Immature natural killer cell (primary cell): ENCODE measurements at places on chromosomes 4 and X.

DNA sequence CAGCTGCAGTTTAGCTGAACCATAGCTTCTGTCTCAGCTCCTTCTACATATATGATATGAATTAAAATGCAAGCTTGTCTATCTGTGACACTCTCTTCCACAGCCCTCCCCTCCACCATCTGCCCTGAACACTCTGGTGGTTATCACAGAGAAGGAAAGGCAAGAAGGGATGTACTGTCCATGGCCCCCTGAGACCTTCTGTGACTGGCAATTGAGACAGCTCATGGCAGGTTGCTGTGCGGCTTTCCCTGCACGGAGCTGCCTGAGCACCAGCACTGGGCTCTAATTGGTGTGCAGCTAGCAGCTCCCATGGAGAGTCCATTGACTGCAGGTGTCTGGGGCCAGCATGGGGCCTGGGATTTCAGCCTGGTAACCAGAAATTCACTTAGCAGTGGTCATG, 109.8 kb upstream of the ANXA3 start:
- DNase-seq: no peak

- DNase-seq: no peak
These were observed 60.0 kb upstream of the HELT start for GRCh38 chr4:184958127-184958922.

DNA sequence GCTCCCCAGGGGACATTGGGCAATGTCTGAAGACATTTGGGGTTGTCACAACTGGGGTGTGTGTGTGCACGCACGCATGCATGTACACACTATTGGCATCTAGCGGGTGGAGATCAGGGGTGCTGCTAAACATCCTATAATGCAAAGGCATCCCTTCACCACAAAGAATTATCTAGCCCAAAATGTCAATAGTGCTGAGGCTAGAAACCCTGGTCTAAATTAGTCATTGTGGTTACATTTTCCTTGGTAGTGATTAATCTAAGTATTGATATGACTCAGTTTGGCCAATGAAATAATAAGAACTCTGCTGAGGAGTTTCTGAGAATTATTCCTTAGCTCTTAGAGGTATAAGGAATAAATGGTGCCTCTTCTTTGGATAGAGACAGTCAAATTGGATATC, 200.2 kb downstream of the CLCN4 start:
- DNase-seq: no peak

DNA sequence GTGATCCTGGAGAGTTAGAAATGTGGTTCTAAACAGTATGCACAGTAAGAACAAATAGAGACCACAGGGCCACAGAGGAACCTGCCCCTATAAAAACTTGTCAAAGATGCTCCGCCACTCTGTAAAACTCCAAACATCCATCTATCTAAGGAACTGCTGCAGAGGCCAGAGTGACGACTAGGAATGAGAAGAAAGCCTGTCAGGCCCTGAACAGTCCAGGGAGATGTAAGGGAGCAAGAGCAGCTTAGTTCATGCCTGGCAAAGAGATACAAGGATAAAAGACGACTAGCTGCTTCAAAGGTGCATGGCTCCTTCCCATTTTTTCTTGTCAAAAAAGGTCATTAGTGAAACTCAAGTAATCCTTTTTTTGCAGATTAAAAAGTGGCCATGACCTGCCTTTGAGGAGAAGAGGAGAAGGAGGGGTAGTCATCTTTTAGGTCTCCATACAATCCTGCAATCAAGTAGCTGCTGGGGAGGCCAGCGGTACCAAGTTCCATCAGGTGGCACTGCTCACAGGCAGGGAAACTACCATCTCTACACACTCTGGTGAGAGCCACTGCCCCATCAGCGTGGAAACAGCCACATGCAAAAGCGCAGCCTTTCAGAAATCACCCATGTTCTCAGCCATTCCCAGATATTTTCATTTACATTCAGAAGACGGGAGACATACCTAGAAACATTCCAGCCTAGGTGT, 162.1 kb downstream of the TSPAN5 start:
- no peak for DNase-seq

DNA sequence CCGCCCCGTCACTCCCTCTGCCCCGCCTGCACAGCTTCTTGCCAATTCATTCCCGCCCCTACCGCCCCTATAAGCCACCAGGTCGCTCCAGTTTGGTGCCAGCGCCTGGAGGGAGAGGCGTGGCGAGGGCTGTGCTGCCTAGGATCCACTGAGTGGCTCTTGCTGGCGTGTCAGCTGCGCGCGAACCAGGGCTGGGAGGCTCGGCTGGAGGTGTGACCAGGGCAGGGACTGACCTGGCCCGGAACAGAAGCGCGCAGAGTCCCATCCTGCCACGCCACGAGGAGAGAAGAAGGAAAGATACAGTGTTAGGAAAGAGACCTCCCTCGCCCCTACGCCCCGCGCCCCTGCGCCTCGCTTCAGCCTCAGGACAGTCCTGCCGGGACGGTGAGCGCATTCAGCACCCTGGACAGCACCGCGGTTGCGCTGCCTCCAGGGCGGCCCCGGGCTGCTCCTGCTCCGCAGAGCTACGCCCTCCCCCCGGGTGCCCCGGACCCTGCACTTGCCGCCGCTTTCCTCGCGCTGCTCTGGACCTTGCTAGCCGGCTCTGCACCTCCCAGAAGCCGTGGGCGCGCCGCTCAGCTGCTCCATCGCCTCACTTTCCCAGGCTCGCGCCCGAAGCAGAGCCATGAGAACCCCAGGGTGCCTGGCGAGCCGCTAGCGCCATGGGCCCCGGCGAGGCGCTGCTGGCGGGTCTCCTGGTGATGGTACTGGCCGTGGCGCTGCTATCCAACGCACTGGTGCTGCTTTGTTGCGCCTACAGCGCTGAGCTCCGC, at the start of gene GPR78:
Gene GPR78 (plus strand): TSS at position 72 of the 773 bp plus-strand sequence. CDS start 591 bp downstream, at position 663.
- DNase-seq: peak; percentile 20

DNA sequence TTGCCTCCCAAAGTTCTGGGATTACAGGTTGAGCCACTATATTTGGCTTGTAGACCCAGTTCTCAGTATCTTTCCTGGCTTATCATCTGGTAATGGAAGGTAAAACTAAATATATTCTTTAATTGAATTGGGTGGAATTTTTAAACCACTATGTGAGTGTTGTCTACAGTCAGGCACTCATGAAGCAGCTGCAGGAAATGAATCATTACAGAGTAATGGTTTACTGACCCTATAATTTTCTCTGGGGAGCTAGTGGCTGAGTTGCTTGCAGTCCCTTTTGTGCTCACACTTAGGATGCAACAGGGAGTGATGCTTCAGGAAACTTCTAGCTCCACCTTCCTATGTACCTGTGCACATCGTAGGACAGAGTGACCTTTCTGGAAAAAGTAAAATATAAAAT, 4.1 kb upstream of the UGT2B7 start:
- DNase-seq: no peak

DNA sequence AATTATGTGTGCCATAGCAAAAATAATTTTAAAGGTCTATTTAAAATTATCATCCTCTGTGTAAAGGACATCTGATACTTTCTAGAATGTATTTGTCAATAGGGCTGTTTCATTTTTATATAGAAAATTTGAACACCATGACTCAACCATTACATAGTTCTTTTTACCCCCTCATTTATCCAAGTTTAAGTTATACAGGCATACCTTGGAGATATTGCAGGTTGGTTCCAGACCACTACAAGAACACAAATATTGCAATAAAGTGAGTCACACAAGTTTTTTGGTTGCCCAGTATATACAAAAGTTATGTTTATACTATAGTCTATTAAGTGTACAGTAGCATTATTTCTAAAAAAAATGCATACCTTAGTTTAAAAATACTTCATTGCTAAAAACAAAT, 130.4 kb downstream of the MSL3 start:
- no peak for DNase-seq

DNA sequence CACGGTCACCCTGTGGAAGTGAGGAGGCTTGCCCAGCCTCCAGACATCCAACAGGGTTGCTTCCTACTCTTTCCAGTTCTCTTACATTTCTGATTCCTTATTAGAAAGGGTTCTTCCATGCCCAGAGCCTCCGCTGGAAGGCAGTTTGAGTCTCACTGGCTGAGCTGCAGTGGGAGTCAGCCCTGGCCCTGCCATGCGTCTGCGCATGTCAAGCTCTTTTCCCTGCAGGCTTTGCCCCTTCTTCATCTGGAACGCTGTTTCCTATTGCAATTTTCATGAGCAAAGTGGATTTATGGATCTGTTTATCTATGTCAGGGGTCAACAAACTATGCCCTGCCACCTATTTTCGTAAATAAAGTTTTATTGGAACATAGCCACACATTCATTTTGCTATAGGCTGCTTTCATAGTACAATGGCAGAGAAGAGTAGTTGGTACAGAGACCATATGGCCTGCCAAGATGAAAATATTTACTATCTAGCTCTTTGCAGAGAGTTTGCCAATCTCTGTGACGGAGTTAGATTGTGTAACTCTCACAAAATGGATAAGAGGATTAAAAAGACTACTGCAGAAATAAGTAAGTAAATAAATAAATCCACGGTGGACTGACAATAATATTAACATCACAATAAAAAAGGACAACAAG, 3.9 kb upstream of the CHRNA9 start:
- DNase-seq: no peak

- no peak for DNase-seq
These were observed 169.8 kb downstream of the NHS start for GRCh38 chrX:17544821-17545220.

DNA sequence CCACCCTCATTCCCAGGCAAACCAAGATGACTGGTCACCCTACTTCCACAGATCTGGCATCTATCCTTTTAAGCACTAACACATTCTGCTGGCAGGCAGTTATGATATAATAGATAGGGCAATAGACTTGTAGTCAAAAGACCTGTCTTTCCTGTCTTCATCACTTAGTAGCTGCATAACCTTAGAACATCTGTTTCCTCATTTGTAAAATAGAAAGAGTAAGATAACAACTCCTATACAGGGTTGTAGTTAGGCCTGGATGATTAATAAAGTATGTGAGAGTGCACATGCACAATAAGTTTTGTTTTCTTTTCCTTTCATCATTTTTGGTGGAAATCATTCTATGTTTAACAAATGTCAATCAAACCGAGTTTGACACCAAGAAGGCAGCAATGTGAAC, 72.1 kb downstream of the GPR82 start:
- no peak for DNase-seq

DNA sequence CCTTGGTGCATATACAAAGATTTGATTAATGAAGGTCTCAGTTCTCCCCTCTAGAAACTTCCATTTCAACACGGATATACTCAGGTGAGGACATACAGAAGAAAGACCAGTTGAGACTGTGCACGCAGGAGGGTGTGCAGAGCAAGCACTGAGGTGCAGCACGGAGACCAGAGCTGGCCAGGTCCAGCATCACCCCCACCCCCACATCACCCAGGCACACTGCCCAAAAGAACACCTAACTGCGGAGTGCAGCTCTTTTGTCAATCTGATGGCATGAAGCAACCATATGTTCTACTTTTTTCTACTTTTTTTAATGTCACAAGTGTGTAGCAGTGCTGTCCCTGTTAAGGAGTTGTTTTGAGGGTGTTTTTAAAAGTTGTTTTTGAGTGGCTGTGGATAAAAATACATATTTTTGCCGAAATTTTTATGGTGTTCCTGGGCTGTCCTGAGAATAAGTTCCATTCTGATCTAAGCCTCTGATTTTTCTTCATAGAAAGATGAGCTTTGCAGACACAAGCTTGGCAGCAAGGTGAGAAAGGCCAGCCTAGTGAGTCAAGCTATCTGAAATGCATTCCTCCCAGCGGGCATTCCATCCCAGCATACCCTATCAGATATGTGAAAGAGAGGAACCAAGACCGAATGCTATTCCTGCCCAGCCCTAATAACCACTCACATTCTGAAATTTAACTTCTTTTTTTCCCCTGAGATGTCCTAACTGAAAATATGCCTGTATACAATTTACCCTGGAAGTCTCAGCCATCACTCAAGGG, 173.7 kb downstream of the PTTG2 start:
- DNase-seq: no peak
